ENCODE measurements at places on chromosomes 7 and 10.

DNA sequence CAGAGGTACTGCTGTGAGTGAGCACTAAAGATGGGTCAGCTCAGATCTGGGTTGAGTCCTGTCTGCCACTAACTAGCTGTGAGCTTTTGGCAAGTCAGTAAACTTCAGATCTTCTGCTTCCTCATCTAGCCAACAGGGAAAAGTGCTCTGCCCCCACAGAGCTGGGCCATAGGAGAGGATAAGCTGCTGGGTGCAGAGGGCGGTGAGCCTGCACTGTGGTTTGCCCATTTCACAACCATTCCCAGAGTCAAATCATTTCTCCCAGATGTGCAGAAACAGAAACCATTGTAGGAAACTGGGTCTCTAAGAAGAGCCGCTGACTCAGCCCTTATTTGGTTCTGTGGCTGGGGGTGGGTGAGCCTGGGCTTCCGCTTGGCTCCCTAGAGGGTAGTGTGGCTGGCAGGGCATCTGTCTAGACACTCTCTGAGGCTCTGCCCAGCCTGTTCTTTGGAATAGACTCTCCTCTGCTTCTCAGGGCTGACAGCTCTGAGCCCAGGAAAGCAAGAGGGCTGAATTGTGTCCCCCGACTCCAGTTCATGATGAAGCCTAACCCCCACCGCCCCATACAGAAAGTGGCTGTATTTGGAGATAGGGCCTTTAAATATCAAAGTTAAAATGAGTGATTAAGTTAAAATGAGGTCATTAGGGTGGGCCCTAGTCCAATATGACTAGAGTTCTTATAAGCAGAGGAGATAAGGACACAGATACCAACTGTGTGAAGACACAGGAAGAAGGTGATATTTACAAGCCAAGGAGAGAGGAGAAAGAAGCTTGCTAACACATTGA lies 29.5 kb upstream of the ARHGAP22 start:
- DNase-seq, result peak; percentile 38

DNA sequence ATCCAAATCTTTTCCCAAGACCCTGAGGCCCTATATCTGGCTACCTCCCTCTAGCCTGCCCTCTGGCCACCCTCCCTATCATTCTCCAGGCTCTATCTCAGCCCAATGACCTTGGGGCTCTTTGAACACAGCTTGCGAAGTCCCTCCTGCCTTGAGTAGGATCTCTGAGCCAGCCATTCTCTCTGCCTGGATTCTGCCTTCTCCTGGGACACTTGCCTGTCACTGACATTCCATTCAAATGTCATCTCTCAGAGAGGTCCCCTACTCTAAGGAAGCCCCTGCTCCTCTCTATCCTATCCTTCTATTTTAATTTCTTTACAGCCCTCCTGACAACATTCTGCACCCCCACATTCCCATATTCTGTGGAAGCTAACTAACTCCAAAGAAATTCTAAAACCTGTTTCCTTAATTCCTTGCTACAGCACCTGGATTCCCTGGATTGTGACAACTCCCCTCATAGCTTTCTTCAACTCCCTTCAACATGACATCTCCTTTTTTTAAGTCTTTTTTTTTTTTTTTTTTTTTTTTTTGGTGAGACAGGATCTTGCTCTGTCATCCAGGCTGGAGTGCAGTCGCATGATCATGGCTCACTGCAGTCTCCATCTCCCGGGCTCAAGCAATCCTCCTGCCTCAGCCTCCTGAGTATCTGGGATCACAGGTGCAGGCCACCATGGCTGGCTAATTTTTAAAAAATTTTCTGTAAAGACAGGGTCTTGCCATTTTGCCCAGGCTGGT lies 81.0 kb upstream of the ASAH2 start:
- no peak for DNase-seq

DNA sequence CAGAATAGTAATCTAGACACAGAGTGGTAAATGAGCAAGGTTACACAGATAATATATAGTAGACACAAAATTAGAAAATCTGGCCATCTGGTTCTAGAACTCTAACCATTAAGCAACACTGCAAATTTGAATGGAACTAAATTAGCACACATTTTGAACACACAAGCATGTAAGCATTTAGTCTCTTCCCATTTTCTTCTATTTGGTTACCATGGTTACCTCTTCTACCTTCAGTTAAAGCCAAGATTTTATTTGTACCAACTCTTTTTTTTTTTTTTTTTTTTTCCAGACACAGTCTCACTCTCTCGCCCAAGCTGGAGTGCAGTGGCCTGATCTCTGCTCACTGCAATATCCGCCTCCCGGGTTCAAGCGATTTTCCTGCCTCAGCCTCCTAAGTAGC lies 790.5 kb downstream of the MAGI2 start:
- DNase-seq, result no peak

DNA sequence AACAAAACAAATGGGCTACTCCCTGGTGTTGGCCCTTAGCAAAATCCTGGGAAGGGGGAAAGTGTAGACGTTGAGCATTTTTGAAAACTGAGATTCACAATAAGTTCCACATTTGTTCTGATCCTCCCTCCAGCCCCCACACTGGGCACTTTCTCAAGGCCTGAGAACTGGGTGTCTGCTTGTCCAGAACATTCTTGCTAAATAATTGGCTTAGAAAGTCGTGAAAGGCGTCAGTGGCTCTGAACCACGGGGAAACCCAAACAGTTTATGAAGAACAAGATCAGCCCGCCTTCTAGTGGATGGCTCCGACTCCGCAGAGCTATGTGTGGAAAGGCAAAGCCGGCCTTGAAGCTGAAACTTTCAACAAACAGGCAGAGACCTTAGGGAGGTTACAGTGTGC lies 370.1 kb downstream of the PRPF18 start:
- no peak for DNase-seq

DNA sequence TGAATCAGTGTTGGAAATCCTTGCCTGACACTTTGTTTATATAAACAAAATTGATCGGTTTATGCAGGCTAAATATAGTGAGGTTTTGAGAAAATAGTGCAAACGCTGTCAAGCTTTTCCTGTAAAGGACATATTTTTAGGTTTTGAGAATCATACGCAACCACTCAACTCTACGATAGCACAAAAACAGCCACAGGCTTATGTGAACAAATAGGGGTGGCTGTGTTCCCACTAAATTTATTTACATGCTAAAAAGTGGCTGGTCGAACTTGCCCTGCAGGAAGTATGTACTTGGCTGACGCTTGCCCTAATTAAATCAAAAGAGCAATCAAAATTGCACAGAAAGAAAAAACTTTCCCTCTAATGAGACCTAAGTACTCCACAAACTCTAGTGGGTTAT lies 234.7 kb upstream of the CACNA2D1 start:
- DNase-seq, result no peak

DNA sequence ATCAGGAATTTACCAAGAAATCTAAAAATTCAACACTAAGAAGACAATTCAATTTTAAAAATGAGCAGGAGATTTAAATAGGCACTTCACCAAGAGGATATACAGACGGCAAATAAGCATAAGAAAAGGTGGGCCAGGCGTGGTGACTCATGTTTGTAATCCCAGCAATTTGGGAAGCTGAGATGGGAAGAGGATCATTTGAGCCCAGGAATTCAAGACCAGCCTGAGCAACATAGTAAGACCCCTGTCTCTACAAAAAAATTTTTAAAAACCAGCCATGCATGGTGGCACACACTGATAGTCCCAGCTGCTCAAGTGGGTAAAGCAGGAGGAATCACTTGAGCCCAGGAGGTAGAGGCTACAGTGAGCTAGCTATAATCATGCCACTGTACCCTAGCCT lies 3.5 kb upstream of the AKR1D1 start:
- no peak for DNase-seq

- no peak for DNase-seq
These were observed 18.6 kb upstream of the ZMIZ1 start for GRCh38 chr10:79049931-79050895.

DNA sequence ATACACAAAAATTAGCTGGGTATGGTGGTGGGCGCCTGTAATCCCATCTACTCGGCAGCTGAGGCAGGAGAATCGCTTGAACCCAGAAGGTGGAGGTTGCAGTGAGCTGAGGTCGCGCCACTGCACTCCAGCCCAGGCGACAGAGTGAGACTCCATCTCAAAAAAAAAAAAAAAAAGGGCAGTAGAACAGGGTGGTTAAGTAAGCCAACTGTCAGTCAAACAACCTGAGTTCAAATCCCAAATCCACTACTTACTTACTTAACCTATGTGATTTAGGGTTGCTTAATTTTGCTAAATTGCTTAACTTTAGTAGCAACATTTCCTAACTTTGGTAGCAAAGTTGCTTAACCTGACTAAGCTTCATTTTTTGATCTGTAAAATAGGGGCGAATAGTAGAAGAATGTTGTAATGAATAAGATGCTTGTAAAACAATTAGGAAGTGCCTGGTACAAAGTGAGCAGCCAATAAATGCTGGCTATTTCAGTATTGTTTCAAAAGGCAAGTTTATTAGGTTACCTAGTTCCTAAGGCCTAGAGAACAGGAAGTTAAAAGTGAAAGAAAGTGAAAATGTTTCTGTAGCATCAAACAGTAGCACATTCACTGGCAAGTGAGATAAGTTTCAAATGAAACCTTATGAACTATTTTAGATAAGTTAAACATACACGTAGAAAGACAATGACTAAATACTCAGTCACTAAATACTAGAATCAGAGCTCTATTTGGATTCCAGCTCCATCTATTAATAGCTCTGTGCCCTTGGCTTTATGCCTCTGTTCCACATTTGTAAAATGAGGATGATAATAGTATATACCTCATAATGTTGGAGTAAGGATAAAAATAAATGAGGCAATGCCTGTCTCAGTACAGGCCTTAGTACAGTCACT lies 64.3 kb downstream of the HOXA1 start:
- no peak for DNase-seq

All from stimulated activated CD8-positive, alpha-beta memory T cell treated with anti-CD3 and anti-CD28 coated beads, Interleukin-15, amount 100 ng/mL, for 48 hours (primary cell).